ENCODE measurements at places on chromosomes 6 and 20.
A peak's percentile ranks its signal among the peaks of the same experiment; 100 is the strongest.

DNA sequence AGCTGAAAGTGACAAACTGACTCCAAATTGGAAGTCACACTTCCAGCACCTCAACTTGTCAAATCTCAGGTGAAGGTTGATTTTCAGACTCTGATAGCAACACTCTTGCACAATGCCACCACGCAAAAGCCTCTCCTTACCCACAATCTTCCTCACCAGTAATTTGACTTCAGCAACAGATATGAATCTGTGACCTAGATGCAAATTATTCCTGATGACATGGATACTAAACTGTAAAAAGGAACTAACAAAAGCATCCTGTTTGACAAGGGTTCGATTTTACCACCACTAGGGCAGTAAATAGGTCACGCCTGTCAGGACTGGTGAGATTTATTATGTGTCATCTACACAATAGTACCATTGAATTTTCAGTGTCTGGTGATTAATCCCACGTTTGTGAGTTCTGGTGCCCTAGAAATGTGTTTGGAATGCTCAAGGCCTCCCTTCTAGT, 134.4 kb upstream of the COL21A1 start:
- peak; percentile 48 for DNase-seq

DNA sequence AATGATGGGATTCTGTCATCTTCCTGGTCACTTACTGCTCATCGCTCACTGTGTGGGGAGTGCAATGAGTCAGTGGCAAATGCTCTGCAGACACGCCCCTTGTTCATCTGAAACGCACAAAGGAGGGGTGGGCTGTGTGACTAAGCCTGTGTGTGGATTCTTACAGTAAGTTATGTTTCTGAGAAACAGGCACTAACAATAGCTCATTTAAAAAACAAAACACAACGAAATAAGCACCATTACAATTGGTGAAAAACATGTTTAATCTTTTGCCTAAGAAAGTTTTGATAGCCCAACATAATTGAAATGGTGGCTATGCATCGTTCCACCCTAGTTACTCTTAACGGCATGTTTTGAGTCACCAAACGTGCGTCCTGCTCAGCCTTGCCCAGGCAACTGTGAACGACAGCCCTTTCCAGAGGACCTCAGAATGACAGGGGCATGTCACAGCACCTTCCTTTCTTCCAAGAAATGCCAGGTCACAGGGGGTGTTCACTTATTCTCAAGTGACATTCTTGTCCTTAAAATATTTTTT, 118.4 kb upstream of the SGK1 start:
- DNase-seq: peak; percentile 96

- no peak for DNase-seq
Observed at GRCh38 chr20:47857187-47857568, 71.9 kb upstream of the SULF2 start.

- no peak for DNase-seq
Observed at GRCh38 chr6:10484912-10485311, 36.2 kb upstream of the GCNT2 start.

DNA sequence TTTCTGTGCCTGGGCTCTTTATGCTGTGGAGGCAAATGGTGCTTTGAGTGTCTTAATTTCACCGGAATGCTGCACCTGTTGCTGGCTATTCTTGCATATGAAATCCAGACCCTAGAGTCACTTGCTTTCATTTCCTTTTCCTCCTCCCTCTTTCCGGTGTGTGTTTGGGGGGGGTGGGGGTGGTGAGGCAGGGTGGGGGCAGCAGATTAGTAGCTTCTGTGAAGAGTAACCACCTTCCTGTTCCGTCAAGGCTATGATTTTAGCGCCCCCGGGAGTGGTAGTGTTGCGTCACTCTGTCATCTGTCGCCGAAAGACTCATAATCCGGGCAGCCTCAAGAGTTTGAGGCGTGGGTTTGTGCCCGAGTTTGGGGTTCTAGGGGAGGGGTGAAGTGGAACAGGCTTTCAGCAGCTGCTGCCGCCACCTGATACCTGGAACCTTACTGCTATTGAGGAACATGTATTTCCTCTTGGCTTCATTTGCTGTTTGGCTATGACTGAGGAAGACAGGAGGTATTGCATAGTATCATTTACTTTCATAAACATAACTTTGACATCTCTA, 49.1 kb downstream of the UTRN start:
- DNase-seq: no peak

DNA sequence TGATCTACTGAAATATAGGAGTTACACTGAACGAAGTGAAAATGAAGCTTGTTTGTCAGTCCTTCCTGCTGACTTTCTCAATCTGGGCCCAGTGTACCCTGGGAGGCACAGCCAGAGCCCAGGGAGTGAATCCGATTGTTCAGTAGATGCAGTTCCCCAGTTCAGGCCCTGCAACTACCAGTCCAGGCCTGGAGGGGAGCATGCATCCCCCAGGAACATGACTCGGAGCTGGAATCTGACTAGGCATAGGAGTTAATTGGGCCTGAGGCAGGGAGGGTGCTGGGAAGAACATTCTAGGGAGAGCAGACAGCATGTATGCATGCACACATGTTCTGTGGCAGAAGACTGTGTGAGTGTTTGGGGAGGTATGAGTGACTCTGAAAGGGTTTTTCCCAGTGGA, 42.1 kb downstream of the PHACTR3 start:
- DNase-seq: no peak

DNA sequence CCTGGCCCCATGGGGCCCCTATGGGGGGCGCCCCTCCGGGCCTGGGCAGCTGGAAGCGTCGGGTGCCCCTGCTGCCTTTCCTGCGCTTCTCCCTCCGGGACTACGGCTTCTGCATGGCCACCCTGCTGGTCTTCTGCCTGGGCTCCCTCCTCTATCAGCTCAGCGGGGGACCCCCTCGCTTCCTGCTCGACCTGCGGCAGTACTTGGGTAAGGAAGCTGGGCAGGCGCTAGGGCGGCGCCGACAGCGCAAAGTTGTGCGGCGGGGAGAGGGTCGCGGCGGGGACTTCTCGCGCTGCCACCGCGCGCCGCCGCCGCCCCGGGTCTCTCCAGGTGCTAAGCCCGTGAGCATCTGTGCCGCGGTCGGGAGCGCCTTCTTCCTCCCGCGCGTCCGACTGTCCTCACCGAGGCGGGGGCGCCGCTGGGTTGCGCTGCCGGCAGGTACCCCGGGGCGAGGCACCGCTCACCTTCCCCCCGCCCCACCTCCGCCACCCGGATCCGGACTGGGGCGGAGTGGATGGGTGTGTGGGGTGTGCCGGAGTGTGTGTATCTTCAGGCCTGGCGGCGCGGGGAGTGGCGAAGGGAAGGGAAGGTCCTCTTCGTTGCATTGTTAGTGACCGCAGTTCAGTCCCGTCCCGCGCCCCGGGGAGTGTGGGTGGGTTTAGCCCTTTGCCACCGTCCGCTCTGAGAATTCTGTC, 788 bp downstream of the UST start:
- peak; percentile 43 for DNase-seq

GRCh38 chr6:159427771-159428170, 258.6 kb downstream of the FNDC1 start:
- no peak for DNase-seq

GRCh38 chr20:53881362-53881761, 189.0 kb downstream of the BCAS1 start:
- DNase-seq: no peak

GRCh38 chr6:160766989-160767646, 65.1 kb downstream of the PLG start:
- peak; percentile 30 for DNase-seq

DNA sequence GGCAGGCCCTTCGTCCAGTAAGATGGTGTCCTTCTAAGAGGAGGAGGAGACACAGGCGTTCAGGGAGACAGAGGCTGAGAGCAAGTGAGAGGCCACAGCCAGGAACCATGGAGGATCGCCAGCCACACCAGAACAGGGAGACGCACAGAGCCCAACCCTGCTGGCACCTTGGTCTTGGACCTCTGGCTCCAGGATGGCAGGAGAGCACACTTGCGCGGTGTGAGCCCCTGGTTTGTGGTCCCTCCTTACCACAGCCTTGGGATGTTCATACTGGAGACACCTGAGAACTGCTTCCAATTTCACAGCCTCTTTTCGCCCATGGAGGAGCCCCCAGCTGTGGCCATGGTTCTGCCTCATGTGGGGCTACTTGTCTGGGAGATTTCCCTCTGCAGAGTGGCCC, 222.4 kb downstream of the DLL1 start:
- DNase-seq: no peak

- peak; percentile 46 for DNase-seq
Observed at GRCh38 chr6:143205585-143205984, 144.9 kb downstream of the AIG1 start.

- DNase-seq: no peak
Observed at GRCh38 chr6:142839686-142840040, 105.3 kb downstream of the HIVEP2 start.

GRCh38 chr20:45701873-45702272, at the start of gene WFDC13:
WFDC13 (plus strand) TSS chr20:45702038; CDS start chr20:45702124, 86 bp downstream.
- no peak for DNase-seq
